ENCODE measurements at places on chromosomes 7 and 10.
A peak's percentile ranks its signal among the peaks of the same experiment; 100 is the strongest.

DNA sequence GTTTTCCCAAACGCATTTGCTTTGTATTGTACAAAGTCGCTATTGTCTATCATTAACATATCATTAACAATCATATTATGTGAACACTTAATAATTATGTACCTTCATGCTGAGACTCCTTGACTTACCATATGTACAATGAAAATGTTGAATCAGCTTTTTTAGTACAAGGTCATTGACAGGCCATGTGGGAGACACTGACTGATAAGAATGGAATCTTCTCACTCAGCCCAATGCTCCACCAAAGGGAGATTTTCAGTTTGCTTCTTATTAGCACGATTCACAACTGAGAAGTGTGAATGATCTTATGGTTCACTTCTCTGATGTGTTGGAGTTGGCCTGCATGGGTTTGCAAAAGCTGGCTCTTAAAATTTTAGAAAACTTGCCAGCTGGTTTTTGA is 253.5 kb upstream of the TEX47 start:
- DNase-seq: no peak

- DNase-seq: no peak
These were observed 89.3 kb downstream of the DOCK4 start for GRCh38 chr7:112116894-112117293.

- DNase-seq: peak; percentile 11
These were observed 138.3 kb downstream of the DOCK4 start for GRCh38 chr7:112067632-112068540.

GRCh38 chr7:98387544-98388226 is 13.2 kb downstream of the BAIAP2L1 start:
- DNase-seq: no peak

DNA sequence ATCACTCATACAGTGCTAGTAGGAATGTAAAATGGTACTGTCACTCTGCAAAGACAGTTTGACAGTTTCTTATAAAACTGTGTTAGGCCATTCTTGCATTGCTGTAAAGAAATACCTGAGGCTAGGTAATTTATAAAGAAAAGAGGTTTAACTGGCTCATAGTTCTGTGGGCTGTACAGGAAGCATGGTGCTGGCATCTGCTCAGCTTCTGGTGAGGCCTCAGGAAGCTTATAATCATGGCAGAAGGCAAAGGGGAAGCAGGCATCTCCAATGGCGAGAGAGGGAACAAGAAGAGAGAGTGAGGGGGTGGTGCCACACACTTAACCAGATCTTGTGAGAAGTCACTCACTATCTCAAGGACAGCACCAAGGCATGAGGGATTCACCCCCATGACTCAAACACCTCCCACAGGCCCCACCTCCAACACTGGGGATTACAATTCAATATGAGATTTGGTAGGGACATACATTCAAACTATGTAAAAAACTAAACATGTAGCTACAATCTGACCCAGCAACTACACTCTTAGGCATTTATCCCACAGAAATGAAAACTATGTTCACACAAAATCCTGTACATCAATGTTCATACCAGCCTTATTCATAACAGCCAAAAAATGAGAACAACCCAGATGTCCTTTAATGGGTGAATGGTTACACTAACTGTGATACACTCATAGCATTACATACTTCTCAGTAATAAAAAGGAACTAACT is 5.0 kb downstream of the ALDH18A1 start:
- DNase-seq: peak; percentile 61

DNA sequence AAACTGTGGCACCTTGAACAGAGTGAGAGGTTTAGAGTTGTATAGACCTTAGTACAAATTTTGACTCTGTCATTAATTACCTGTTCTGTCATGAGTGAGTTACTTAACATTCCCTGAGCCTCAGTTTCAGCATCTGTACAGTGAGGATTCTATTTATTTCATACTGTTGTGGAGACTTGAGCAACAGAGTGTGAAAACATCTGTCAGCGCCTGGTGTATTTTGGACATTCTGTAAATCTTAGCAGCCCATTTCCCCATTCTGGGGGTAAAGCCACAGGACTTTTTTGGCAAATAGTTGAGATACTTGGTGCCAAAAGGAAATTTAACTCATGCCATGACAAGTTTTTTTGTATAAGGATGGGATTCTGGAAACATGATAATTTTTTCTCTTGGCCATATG is 94.8 kb downstream of the AUTS2 start:
- peak; percentile 75 for DNase-seq

All from AG10803 (cell line).